Posterior vena cava (tissue), 2 donors: ENCODE measurements at places on chromosomes 11 and 22. TPM values are rescaled to one million over a fixed set of nuclear protein-coding genes. Genes with fewer than 3 reads are reported as not detected.

The SCGB1D4 gene
- total RNA-seq, result not detected

The MS4A14 gene
- total RNA-seq, result 4.4 TPM

The MORC2 gene
- 23.8 TPM for total RNA-seq

The SLC7A4 gene
- 1.5 TPM for total RNA-seq

DNA sequence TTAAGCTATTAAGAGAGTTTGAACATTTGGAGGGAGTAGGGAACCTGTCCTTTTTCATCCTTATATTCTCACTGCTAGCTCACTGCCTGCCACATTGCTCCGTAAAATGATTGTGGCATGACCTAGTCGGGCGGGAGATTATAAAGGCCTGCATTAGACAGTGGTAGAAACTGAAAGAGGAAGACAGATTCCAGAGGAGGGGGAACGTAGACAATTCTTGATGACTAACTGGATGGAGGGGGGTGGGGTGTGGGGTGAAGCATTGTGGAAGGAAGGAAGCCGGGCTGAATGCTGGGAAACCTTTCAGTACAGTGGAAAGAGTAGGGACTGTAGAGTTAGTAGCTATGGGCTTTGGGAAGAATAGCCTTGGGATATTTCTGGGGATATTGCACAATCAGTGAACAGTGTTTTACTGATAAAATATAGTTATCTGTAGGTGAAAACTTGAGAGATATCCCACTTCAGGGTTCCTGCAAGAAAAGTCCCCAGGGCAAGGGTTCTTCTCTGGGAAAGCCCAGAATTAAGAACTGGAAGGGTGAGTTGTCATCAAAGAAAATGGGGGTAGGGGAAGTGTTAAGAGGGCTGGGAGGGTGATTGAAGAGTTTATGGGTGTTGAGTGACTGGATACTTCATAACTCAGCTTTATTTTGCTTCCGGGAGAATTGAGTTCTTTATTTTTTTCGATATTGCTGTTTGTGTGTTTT lies 2.1 kb downstream of the MED15 start:
- DNase-seq, result peak; percentile 88

DNA sequence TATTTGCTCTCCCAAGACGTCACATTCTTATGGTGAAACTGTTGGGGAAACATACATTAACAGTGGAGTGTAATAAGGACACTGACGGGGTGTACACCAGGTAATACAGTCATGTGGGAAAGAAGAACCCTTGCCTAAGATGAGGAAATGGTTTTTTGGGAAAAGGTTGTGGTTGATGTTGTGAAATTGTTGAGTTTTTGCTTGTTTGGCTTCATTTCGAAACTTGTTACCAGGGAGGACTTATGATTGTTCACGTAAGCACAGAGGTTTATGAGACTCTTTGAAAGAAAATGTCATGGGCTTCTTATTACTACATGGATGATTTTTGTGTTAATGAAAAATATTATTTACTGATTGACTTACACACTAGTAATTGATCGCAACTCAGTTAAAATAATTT lies 16.8 kb downstream of the ANO3 start:
- DNase-seq, result no peak

DNA sequence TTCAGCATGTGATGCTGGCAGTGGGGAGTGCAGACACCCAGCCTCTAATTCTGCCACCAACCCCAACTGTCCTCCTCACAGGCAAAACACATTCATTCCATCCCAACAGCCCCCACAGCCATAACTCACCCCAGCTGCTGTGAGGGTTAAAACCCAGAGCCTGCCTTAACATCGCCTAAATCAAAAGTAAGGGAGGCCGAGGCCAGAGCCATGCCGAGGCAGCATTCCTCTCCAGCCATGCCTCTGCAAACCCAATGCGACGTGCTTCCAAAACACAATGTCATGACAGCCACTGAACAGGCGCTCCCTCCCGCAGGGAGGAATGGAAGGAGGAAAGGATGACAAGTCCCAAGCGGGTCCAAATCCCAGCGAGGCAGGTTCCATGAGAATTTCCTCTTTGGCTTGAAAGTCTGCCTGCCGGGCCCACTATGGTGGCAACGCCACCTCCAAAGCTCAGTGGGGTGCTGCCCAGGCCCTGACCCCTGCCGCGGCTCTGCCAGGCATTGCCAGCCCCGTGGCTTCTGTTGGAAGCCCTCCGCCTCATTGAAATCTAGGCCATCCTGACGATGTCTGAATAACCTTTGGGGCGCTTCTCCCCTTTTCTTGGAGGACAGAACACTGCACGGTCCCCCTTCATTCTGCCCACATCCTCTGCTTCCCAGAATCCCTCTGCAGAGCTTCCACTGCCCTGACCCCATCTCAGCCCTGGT lies 472.3 kb downstream of the BRD1 start:
- peak; percentile 36 for DNase-seq

DNA sequence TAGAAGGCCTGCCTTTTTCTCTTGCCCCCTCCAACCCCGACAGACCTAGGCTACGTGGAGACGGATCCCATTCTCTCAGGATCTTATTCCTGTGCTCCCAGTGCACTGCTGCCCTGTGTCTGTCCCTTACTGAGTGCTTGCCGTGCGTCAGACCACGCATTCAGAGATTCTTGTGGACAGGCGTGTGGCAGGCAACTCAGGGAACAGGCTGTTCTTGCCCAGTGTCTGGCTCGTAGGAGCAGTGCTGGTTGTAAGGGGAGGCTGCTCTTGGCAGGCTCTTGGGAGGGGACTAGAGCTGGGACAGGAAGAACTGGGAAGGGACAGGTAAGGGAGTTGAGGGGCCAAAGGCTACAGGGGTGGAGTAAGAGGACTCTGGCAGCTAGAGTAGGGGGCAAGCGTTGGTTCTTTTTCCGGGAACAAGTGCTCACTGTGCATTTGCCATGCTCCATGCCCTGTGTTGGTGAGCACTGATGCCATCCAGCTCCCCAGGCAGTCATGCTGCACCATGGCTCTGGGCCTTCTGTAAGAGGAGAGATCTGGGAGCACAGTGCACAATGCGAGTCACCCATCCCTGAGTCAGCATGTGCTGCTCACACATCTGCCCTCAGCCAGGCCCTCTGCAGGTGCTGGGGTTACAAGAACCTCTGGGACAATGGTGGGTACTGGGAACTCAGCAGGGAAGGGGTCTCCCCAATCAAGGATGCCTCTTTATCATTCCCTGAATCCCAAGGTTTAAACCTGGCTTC lies 119.1 kb downstream of the TBC1D22A start:
- DNase-seq, result no peak

- DNase-seq, result no peak
Observed at GRCh38 chr11:100682247-100682969, 4.7 kb upstream of the ARHGAP42 start.
